ENCODE measurements at places on chromosomes 6 and 20.

DNA sequence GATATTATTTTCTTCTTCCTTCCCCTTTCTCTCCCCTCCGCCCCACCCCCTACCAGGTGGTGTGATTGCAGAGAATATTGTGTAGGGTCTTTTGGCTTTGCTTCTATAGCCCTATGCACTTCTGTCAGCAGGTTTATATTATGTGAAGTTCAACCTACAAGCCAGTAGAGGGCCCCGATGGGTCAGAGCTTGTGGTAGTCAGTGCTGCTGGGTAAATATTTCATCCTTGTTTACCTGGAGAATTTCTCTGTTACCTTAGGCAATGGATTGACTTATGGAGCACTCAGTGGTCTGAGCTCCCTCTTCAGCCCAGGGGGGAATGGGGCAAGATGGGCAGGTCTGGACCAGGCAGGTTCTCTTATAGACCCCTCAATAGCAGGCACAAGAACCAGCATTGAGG is 720.9 kb downstream of the GRIK2 start:
- no peak overlapping the region for H3K27ac ChIP-seq
- no peaks in the 10 kb centered on the region for H3K4me1 ChIP-seq
- H3K4me3 ChIP-seq, result no peak overlapping the region
- no peaks in the 10 kb centered on the region for H3K36me3 ChIP-seq
- H3K27me3 ChIP-seq, result no peaks in the 10 kb centered on the region

DNA sequence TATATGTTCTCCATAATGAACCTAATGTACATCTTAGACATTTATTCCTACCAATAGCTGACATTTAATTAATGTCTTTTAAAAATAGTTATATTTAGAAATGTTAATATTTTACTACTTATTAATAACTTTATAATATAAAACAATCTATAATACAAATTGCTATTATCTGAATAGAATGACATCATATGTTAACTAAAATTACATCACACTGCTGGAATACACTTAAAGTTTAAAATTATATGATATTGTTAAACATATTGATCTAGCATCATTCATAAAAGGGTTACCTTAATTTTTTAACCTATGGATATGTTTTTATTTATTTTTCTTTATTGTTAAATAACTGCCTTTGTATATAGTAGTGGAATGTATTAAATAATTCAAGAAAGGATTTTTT is 660.2 kb upstream of the ADGRB3 start:
- H3K4me3 ChIP-seq, result no peak overlapping the region
- no peaks in the 10 kb centered on the region for H3K27me3 ChIP-seq
- H3K4me1 ChIP-seq, result no peaks in the 10 kb centered on the region
- H3K27ac ChIP-seq, result no peak overlapping the region
- no peak for DNase-seq

- H3K4me3 ChIP-seq, result no peak overlapping the region
- no peaks in the 10 kb centered on the region for H3K4me1 ChIP-seq
- H3K27ac ChIP-seq, result no peak overlapping the region
- no peak for DNase-seq
- H3K27me3 ChIP-seq, result no peaks in the 10 kb centered on the region
Measured at GRCh38 chr6:20952699-20953474, 418.6 kb downstream of the CDKAL1 start.

DNA sequence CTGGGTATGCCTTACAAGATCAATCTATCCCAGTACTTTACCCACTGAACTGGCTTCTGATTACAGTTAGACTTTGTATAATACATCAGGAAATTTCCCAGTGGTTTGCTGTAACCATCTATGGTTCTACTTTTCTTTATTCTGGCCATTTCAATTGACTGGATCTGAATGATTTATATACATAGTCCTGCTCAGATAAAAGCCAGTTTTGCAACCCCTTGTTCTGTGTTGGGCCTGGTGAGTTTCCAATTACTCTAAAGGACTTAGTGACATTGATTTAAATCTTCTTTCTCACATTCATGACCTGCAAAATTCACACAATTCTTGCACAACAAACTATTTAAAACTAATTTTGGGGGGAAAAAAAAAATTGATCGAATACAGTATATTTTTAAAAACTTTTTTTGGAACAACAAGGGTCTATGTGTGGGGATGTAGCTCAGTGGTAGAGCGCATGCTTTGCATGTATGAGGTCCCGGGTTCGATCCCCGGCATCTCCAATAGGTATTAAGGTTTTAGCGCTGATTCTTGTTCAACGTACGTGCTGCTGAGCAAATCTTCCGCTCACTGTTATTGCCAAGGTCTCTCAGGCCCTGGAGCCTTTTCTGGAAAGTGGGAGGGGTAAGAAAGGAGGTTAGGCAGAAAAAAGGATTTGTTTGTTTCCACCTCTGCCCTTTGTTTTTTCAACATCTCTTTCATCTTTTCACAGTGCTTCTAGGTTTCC is 117.5 kb downstream of the GPX5 start:
- no peak for DNase-seq
- no peaks in the 10 kb centered on the region for H3K36me3 ChIP-seq
- peaks cover 3% of the 10 kb centered on the region for H3K4me1 ChIP-seq
- peaks cover 28% of the 10 kb centered on the region for H3K27me3 ChIP-seq
- H3K4me3 ChIP-seq, result no peak overlapping the region

DNA sequence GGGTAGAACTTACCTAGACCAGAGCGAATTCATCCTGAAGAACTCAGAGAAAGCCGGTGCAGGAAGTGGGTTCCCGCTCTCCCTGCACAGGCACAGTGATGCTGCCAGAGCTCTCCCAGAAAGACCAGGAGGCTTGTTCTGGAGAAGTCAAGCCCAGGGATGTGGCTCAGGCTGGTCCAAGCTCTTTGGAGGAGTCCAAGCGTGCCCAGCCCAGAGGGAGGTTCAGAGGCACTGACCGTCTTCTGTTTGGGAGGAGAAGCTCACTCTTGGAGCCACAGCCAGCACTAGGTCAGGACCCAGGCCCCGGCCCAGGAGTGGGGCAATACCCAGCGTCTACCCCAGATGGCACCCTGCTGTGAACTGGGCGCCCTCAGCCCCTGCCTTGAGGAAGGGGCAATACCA is 1.5 kb upstream of the PMEPA1 start:
- H3K4me3 ChIP-seq, result no peak overlapping the region
- DNase-seq, result no peak
- H3K36me3 ChIP-seq, result no peaks in the 10 kb centered on the region
- H3K27ac ChIP-seq, result no peak overlapping the region

- no peak overlapping the region for H3K27ac ChIP-seq
- no peaks in the 10 kb centered on the region for H3K36me3 ChIP-seq
- no peak for DNase-seq
- peaks cover 3% of the 10 kb centered on the region for H3K27me3 ChIP-seq
- H3K4me1 ChIP-seq, result peaks cover 2% of the 10 kb centered on the region
- no peak overlapping the region for H3K4me3 ChIP-seq
Measured at GRCh38 chr20:46756419-46756818, 47.0 kb downstream of the SLC2A10 start.

DNA sequence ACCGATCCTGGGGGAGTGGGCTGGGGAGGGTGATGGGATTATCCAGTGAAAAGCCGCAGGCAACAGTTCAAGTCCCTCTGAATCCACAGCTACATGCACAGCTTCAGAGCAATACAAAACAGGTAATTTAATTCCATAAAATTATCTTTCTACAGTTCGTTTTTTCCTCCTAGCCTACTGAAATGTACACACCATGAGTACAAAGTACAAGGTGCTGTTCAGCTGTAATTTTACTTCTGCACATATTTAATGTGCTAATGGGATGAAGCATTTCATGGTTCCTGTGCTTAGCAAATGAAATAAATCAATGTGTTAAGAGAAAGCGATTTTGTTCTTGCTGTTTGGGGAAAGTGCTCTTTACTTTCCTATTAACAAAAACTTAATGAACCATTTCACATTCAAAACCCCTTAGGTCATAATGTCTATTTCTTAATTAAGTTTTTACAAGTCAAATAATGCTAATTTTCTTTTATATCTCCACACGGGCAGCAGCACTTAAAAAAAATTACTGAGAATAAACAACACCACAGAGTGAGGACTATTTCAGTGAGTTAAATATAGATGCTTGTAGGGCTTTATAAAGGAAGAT is 71.8 kb downstream of the INSM1 start:
- H3K27me3 ChIP-seq, result no peaks in the 10 kb centered on the region
- H3K27ac ChIP-seq, result no peak overlapping the region
- DNase-seq, result no peak
- peaks cover 4% of the 10 kb centered on the region for H3K36me3 ChIP-seq
- no peak overlapping the region for H3K4me3 ChIP-seq

DNA sequence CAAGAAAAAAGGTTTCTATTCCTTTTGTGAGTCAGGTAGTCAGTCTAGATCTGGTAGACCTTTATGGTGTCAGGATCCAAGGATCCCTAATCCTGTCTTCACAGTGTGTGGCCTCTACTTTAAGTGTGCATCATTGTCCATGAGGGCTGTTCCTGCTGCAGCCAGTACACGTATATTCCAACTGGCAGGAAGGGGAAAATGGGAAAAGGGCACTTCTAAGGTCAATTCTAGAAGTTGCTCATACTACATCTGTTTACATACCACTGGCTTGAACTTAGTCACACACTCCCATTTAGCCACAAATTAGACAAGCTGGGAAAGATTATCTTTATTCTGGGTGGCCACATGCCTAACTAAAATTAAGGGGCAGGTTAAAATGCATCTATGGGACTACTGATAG is 9.7 kb upstream of the MMS22L start:
- DNase-seq, result no peak
- no peak overlapping the region for H3K4me3 ChIP-seq
- H3K36me3 ChIP-seq, result no peaks in the 10 kb centered on the region
- H3K4me1 ChIP-seq, result peaks cover 1% of the 10 kb centered on the region
- H3K27me3 ChIP-seq, result peaks cover 34% of the 10 kb centered on the region

- no peak overlapping the region for H3K27ac ChIP-seq
- H3K27me3 ChIP-seq, result no peaks in the 10 kb centered on the region
- DNase-seq, result no peak
Measured at GRCh38 chr6:24455061-24455460, 34.3 kb downstream of the GPLD1 start.

- no peaks in the 10 kb centered on the region for H3K4me1 ChIP-seq
- H3K27me3 ChIP-seq, result no peaks in the 10 kb centered on the region
- no peak overlapping the region for H3K27ac ChIP-seq
- no peak overlapping the region for H3K4me3 ChIP-seq
Measured at GRCh38 chr6:79250107-79250514, 15.6 kb upstream of the HMGN3 start.

DNA sequence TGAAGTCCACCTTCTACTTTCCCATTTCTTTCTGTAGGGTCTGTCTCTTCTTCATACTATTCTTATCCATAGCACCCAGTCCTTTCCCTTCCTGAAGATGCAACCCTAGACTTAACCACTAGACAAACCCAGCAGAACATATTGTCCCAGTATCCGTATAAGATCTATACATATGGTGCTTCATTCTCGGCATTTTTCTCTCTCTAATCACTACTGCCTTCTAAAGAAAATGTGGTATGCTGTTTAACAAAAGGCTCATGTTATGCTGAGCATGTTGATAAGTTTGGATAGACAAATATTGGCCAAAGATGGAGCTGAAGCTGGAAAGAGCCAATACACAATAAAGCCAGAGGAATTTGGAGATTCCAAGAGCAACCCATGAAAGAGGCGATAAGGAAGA is 212.6 kb downstream of the MAFB start:
- H3K4me3 ChIP-seq, result no peak overlapping the region
- DNase-seq, result no peak
- H3K27me3 ChIP-seq, result no peaks in the 10 kb centered on the region
- no peak overlapping the region for H3K27ac ChIP-seq
- no peaks in the 10 kb centered on the region for H3K4me1 ChIP-seq

DNA sequence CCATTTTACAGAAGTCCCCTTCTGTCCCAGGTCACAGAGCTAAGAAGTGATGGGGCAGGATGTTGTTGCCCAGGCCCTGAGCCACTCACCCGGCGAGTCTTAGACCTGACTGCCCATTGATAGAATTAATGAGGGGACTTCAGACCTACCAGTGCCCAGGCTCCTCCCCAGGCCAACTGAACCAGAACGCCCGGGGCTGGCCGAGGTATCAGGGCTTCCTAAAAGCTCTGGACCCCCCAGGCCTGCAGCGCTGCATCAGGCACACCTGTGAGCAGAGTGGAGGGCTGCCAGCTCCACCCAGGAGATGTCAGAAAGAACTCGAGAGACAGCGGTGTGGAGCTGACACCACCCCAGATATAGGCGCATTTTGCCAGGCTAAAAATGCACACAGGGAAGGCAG is 3.5 kb downstream of the GPR31 start:
- H3K4me3 ChIP-seq, result no peak overlapping the region
- DNase-seq, result no peak
- peaks cover 5% of the 10 kb centered on the region for H3K27me3 ChIP-seq
- H3K27ac ChIP-seq, result no peak overlapping the region

DNA sequence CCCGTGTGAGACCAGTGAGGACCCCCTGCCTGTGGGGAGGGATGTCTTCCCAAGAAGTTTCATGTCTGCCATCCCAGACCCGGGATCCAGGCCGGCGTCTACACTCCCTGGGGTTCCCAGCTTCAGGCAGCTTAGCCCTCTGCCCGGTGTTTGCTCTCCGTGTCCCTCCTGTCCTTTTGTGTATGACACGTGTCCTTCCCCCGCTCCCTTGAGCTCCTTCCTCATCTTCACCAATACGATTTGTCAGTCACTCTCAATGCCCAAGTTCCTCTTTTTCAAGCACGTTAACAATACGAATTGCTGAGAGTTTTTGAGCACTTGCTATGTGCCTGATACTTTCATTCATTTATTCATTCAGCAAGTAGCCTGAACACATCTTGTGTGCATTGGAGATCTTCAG is 115.6 kb upstream of the PTPN1 start:
- peaks cover 11% of the 10 kb centered on the region for H3K4me1 ChIP-seq
- no peaks in the 10 kb centered on the region for H3K36me3 ChIP-seq
- no peak for DNase-seq
- H3K4me3 ChIP-seq, result no peak overlapping the region
- no peak overlapping the region for H3K27ac ChIP-seq

DNA sequence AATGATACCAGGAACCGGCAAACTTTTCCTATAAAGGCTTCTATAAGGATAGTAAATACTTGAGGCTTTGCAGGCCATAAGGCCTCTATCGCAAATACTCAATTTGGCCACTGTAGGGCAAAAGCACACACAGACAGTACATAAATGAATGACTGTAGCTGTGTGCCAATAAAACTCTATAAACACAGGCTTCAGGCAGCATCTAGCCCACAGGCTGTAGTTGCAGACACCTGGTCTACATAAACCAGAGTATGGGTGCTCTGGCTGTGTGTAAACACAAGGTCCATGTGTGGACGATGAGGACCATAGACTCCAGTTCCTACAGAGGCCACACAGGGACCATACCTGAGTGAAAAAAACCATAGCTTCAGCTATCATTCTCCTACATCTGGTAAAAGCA is 52.2 kb downstream of the ZMYND8 start:
- peak overlapping the region; percentile 33 for H3K27ac ChIP-seq
- peaks cover 40% of the 10 kb centered on the region for H3K4me1 ChIP-seq
- DNase-seq, result no peak
- peaks cover 58% of the 10 kb centered on the region for H3K36me3 ChIP-seq

- DNase-seq, result peak; percentile 52
- peaks cover 12% of the 10 kb centered on the region for H3K4me1 ChIP-seq
- H3K27ac ChIP-seq, result no peak overlapping the region
- H3K27me3 ChIP-seq, result no peaks in the 10 kb centered on the region
- H3K36me3 ChIP-seq, result peaks cover 73% of the 10 kb centered on the region
- no peak overlapping the region for H3K4me3 ChIP-seq
Measured at GRCh38 chr6:151413372-151414145, 22.2 kb upstream of the ZBTB2 start.

All from activated T-helper 2 cell treated with anti-CD3 and anti-CD28 coated beads, Interferon-gamma antibody, Interleukin-2, Interleukin-4, amounts not matched to agents 10 μg/mL and 5 μg/mL and 100 μg/mL, durations not matched to agents 14 hours and 24 hours and 36 hours (primary cell).